ENCODE measurements at places on chromosomes 6 and 20.
A peak's percentile ranks its signal among the peaks of the same experiment; 100 is the strongest.

DNA sequence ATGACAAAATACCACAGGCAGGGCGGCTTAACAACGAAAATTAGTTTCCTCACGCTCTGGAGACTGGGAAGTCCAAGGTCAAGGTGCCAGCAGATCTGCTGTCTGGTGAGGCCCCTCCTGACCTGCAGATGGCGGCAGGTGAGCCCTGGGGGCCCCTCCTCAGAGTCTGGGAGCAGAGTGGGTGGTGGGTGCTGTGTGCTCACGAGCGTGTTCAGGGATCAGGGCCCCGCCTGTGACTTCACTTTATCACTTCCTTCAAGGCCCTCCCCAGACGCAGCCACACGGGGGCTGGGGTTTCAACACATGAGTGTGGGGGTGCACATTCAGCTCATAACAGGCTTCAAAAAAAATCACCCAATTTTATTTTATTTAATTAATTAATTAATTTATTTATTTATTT lies 39.3 kb downstream of the SLC2A4RG start:
- DNase-seq, result no peak

DNA sequence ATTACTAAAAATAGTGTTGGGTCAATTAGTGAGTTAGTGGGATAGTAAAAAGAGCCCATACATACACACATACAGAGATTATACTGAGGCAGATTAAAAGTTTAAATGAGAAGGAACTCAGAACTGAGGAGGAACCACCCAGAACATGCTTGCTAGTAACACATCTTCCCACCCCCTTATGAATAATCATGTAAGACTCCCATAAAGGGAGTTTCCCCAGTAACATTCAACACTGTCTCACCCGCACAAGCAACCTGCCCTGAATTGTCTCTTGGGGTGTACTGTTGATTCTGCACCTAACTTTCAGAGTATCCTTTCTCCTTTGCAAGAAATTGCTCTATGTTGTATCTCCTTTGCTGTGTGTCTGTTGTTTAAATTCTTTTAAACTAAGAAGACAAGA lies 11.1 kb upstream of the HLA-DQB2 start:
- peak; percentile 5 for DNase-seq

DNA sequence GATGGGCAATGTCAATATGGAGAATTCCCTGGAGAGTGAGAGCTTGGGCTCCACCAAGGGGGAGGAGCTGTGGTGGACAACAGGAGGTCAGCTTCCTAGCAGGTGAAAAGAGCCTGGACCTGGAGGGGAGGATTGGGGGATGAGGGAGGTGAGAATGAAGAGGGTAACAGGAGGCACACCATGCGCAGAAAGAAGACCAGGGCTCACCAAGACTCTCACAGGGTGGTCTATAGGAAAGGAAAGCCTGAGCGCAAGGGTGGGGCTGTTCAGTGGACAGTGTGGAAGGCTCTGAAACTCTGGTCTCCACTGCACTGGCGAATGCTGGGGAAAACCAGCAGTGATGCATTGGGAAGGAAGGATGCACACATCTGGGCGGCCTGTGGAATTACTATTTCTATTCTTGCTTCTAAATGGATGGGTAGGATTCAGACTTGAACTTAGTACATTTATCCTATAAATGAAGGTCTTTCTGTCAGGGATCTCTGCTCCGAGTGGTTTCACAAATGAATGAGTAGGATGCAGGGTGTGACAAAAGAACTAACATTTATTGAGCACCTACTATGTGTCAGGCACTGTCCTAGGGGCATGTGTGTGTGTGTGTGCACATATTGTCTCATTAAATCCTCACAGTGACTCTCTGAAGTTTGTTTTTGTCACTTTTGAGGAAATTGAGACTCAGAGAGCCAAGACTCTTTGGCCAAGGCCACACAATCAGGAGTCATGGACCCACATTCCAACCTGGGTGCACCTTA lies 152.7 kb downstream of the CD83 start:
- DNase-seq, result no peak

DNA sequence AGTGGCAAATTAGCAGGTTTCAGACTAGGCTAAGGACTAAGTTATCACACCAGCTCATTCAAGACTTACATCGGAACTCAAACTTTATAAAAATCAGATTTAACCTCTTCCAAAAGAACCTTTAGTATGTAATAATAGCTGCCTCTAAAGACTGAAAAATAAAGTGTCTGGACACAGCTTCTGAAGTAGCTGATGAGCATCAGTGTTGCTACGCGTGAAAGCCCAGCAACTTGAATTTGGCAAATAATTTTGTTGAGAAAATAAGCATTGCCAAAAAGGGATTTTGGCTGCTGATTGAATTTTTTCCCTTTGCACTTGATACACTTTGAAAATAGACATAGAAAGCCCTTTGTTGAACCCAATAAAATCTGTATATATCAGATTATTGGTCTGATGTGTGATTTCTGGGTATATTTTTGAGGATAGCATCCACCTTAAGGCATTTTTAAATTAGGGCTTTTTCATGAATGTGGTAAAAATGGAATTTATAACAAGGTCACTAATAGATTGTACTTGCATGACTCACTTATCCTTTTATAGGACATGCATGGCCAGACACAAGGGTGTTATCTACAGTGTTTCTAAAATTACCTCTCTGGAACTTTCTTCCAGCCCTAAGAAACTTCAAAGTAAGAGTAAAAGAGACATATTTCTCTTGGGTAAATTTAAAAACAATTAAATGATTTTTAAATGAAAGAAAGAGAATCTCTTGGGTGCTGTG lies 350.4 kb downstream of the TENT5A start:
- peak; percentile 1 for DNase-seq

- DNase-seq, result no peak
Observed at GRCh38 chr20:46213946-46214823, 94.1 kb downstream of the CDH22 start.

DNA sequence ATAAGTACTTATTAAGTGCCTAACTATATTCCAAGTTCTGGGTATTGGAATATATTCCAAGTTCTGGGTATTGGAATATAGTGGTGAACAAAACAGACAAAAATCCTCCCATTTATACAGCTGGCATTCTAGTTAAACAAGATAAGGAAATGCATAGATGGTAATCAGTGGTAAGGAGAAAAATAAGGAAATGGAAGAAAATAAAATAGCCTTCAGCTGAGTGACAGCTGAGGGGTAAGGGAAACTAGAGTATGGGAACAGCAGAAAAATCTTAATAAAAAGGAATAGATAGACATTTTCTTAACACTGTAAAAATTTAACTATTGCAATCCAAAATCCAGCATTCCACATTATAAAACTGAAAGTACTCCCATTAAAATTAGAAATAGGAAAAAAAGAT lies 17.2 kb upstream of the WFDC10A start:
- DNase-seq, result no peak

- DNase-seq, result no peak
Observed at GRCh38 chr20:38046572-38046971, 13.0 kb downstream of the RPRD1B start.

- no peak for DNase-seq
Observed at GRCh38 chr6:2055911-2056310, 189.5 kb downstream of the GMDS start.

DNA sequence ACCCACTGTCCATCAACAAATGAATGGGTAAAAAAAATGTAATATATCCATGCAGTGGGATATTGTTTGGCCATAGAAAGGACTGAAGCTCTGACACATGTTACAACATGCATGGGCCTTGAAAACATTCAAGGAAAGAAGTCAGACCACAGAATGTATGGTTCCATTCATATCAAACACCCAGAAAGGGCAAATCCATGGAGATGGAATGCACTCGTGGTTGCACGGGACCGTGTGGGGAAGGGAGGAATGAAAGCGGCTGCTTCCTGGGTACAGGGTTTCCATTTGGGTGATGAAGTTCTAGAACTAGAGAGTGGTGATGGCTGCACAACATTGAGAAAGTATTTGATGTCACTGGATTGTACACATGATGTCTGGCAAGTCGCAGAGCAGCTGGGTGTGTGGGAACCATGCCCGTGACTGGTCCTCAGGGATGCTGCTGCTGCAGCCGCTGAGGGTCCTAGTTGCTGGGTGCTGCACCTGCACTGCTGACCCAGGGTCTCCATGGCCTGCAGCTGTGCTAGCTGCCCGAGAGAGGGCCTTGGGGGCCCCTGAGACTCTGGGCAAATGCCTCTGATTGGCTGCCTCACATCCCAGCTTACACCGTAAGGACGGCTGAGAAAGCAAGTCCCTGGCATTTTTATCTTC lies 220.3 kb downstream of the NRN1 start:
- DNase-seq, result no peak

GRCh38 chr6:112014483-112014882 lies 39.4 kb upstream of the CCN6 start:
- DNase-seq, result peak; percentile 57

- DNase-seq, result peak; percentile 81
Observed at GRCh38 chr6:39440039-39440426, 117.5 kb upstream of the KCNK16 start.

- DNase-seq, result no peak
Observed at GRCh38 chr6:169825558-169826225, 74.3 kb downstream of the ERMARD start.

DNA sequence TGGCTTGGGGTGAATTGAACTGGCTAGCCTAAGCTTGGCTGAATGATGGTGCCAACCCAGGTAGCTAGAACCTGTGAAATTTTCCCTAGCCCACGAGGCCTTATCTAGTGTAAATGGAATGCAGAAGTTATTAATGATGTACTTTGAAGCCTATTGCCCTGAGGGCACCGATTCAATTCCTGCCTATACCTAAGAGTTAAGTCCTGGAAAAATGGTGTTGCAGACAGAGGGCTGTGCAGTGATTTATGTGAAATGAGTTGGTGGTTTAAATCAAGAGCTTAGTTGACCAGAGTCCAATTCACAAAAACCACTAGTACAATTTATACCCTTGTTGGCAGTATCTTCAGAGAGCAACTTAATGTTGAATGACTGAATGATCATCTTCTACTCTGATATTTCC lies 373.8 kb upstream of the JAG1 start:
- DNase-seq, result peak; percentile 17

DNA sequence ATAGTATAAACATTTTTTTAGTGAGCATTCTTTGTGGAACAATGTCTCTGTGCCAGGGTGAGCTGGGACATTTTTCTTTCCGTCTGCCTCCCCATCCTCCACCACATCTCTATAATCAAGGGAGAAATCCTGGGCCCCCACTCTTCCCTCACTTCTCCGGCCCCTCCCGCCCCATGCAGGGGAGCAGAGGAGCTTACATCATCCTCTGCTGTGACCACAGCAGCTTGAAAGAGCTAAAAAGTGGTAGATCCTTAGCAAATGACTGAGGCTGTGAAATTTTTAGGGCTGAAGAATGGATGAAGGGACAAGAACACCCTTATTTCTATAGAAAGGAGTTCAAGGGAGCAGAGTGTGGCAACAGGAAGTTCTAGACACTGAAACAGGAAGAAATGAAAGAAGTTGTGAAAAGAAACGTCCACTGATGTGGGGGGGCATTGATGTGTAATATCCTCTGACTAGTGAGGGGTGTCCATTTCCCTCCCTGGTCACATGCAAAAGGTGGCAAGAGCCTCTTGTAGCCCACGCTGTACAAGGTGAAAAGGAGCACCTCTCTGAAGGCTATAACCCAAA lies 380.3 kb upstream of the JARID2 start:
- DNase-seq, result peak; percentile 38

DNA sequence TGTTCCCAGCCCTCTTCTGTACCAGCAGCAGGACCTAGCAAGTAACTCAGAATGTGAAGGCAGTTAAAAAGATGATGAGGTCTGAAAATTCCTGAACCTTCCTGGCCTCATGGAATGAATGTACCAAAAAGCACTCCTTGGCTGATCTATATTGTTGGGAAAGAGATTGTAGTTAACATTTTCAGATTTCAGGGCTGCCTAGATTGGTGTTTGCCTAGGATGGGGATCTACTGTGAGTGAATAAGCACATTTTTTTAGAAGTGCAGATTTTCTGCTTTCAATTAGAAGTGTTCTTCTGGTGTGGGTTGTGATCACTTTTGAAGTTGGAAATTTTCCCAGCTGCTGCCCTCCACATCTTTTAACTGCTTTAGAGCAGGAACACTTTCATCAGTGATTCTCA lies 6.2 kb downstream of the MYLIP start:
- no peak for DNase-seq

- no peak for DNase-seq
Observed at GRCh38 chr6:153526479-153526878, 395.4 kb upstream of the RGS17 start.

DNA sequence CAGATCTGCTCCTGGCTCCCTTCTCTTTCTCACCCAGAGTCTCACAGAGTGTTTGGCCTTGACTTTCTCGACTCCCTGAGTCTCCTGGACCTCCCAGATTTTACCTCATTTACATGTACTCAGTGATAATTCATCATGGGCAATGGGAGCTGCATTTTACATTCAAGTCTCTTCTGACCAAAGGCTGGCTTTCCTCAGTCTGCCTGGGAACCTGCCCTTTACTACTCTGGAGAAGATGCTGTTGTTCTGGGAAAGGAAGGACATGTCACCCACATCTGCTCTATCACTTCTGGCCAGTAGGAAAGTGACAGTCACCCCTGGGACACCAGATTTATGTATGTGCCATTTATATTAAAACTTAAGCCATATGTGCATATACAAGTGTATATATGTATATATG lies 7.4 kb downstream of the LRRN4 start:
- no peak for DNase-seq

DNA sequence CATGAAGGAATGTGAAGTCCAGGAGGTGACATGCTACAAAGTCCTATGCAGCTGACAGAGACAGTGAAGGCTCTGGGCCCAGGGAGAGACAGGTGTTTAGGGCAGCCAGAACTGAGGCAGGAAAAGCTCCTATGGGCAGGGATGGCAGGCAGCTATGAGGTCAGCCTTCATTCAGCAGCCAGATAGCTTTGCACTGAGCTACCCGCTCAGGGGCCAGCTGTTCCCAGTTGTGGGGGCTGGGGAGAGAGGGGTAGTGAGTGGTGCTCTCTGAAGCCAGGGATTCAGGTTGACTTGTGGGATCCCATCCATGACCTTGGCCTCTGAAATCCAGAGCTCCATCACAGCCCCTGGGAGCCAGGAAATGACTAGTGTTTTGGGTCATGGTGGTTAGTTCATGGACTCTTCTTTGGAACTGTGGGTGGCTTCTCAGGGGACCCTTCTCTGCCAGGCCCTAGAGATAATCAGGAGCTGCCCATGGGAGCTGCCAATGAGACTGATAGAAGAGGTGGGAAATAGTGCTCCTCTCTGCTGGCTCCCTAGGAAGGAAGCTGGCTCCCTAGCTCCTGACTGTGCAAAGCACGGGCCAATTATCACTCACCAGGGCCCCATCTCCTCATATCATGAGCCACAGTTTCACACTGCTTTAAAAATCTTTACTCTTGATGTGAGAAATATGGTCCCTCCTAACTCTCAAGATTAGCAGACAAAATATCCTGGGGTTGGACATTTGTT lies 127.7 kb downstream of the VEGFA start:
- no peak for DNase-seq

- peak; percentile 96 for DNase-seq
Observed at GRCh38 chr6:16929809-16930208, 168.5 kb upstream of the ATXN1 start.

GRCh38 chr6:19472850-19473249 lies 364.3 kb upstream of the ID4 start:
- DNase-seq, result peak; percentile 39

- DNase-seq, result no peak
Observed at GRCh38 chr6:95546148-95546547, 31.2 kb upstream of the MANEA start.

Data from ELR (cell line).